ENCODE measurements at places on chromosomes 16 and 17.

DNA sequence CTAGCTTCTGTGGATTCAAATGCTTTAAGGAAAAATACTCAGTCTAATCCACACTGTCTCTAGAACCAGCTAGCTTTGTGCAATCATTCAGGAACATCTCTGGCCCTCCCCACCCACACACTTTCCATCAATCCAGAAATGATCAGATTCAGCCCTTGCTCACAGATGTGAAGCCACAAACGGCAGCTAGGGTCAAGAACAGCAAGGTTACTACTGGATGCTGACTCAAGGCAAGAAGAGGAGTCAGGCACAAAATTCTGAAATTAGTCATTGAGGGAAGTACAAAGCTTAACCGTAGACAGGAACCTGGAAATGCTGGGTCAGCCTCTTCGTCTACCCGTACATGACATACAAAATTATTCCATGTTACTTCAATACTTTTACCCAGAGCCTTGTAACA is 174.6 kb downstream of the CDH13 start:
- no peak for DNase-seq

DNA sequence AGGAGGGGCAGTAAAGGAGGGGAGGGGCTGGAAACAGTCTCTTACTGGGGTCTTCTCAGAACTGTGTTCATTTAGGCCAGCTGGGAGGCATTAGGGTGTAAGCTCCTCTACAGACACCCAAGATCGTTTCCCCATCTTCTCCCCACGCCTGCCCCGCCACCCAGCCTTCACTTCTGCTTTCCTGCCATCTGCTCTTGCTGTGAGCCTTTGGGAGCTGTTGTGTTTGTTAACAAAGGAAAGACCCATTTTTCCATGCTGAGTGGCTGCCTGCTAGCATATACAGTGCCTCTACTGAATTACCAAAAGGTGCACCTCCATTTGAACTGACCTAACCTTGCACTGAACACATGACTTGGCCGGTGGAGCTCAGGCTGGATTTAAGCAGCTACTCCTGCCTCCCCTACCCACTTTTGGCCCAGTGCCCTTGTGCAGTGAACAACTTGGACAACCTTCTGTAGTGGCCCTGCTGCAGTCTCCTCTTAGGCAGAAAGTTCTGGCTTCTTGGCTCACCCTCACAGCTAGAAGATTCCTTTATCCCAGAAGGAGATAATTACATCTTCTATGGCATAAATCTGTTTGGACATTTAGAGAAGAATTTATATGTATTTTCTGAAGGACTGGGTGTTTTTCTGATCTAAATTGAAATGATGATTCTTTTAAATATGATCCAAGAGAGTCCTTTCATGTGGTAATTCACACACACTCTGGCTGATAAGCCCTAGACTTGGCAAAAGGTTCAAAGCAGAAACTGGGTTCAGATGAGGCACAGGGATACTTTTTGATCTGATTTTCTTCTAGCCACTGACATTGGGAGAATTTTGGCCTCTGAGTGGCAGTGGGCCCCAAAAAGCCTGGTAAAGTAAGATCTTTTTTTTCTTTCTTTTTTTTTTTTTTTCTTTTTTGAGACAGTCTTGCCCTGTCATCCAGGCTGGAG is 81.9 kb upstream of the HNF1B start:
- no peak for DNase-seq

DNA sequence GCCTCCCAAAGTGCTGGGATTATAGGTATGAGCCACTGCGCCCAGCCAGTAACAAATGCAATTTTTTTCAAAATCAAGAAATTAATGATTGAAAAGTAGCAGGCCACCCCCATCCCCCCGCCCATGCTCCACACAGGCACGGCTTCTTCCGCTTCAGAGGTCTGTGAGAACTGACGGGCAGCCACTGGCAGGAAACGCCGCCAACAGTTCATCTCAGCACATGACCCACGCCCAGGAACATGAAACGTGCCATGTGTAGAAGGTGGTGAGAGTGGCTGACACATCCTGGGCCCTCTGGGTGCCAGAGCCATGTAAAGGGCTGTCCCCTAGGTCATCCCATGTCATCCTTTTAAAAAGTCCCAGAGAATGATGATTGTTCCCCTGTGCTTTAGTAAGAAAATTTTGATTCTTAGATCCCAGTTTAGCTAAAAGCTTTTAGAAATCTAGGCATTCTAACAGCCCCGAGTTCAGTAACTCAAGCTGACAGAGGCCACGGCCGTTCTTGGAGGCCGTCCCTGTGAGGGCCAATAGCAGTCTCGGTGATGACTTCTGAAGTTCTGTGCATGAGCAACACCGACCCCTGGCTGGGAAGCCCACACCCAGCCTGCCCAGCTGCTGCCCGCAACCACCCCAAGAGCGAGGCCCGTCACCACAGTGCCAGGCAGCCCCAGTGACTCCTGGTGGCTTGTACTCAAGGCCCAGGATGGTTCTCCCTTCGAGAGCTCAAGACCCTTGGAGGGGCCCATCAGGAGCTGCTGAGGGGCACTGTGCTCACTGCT is 52.1 kb downstream of the KLHDC4 start:
- DNase-seq = no peak

DNA sequence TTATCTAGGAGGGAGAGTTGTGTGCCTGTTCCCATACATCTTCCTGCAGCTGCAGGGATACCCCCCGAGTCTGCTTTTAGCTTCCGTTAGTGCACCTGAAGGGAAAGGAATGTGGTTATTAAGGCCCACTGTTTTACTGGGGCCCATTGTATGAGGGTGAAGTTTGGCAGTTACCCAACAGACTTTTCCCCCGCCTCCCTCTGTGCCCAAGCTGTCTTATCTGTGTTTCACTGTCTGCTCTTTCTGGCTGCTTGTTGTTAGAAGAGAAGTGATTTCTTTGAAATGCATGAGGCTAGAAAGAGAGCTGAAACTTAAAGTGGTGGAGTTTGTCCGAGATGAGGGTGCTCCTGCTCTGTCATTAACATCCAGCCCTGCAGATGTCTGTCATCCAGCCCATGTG is 7.4 kb upstream of the OR1A2 start:
- DNase-seq = no peak

DNA sequence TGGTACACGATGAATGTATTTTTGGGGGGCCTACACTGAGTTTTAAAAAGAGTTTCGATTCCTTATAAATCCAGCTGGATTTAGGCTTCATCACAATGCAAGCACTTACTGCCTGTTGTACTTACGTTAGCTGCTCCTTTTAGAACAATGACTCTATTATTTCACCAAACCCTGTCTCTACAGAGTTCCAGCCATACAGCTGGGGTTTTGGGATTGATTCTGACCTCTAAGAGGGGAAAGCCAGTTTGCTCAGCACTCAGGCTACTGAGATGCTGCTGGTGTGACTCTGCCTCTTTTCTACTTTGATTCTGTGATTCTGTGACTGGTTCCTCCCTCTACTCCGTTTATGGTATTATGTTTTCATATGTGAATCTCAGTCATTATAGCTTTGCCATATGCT is 329.7 kb downstream of the ABCC12 start:
- DNase-seq = no peak

GRCh38 chr17:79945591-79946255 is 89.9 kb downstream of the TBC1D16 start:
- no peak for DNase-seq

DNA sequence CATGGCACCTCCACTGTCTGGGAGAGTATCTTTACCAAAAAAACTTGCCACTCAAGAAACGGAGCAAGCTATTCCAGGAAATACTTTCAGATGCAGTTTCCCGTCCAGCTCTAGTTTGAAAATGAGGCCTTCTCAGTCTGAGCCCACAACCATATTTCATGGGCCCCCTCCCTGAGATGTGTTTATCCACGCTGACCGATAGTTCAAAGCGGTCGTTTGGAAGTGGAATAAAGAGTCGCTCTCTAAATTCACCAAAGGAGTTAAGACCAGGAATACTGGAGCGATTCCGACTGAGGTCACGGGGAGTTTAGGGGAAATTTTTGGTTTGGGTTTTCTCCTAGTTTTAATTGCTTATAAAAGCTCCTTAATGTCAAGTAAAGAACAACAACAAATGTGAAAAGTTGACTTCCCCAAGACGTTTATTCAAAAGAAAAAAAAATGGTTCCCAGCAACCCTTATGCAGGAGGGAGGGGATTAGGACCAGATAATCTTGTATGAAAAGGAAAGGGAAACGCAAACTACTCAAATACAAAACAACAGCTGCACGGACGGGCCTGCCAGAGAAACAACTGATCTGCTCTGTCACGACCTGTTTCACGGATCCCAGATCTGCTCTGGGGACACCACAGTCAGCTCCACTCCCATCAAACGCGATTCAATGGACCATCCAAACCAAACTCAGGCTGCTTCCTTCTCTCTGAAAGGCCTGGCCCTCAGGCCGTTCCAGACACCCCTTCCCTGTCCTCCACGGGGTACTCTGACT is 77.1 kb downstream of the MRM3 start:
- no peak for DNase-seq

GRCh38 chr16:87543436-87544191 is 50.8 kb upstream of the ZCCHC14 start:
- DNase-seq = no peak
